Activated naive CD4-positive, alpha-beta T cell (primary cell): ENCODE measurements at places on chromosomes 13 and 19.

DNA sequence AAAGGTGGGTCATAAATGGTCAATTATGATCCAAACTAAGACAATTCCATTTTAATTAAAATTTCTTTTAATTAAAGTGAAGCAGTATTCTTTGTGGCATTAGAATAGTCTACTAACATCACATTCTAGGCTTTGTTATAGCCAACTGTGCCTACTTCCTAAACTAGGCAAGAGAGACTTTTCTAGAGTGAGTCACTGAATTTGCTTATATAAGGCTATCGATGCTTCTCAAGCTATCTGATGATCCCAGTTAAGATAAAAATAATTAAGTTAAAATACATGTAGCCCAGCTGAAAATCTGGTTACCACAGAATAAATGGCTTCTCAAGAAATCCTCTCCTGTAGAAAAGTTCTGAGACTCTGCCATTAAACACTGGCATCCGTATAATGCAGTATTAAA lies 12.5 kb downstream of the ANKRD10 start:
- no peak for DNase-seq

- DNase-seq = no peak
These were observed 16.1 kb downstream of the VSTM1 start for GRCh38 chr19:54047616-54048015.

DNA sequence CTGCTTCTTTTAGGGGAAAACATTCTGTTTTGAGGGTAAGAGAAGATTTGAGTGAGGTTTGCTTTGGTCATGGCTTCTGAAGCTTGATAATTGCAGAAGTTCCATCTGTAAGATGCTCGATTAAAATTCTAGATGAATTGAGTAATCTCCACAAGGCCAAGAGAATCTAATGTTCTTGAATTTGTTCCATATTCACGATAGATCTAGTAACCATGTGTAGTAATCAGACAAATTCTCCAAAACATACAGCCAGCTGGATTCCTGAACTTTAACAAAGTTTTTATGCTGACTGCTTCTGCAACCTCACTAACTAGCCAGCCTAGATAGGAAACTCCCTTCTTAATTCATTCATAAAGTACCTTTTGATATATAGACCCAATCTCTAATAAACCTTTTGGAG lies 92.7 kb downstream of the COL4A2 start:
- no peak for DNase-seq

DNA sequence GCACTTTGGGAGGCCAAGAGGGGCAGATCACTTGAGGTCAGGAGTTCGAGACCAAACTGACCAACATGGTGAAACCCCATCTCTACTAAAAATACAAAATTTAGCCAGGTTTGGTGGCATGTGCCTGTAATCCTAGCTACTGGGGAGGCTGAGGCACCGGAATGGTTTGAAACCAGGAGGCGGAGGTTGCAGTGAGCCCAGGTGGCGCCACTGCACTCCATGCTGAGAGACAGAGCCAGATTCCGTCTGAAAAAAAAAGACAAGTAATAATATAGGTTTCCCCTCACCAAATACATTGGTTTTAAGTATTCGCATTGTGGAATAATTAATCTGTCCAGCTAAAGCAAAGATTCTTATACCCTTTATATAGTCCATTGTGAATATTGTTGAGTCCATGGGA lies 1544.6 kb downstream of the OLFM4 start:
- no peak for DNase-seq

DNA sequence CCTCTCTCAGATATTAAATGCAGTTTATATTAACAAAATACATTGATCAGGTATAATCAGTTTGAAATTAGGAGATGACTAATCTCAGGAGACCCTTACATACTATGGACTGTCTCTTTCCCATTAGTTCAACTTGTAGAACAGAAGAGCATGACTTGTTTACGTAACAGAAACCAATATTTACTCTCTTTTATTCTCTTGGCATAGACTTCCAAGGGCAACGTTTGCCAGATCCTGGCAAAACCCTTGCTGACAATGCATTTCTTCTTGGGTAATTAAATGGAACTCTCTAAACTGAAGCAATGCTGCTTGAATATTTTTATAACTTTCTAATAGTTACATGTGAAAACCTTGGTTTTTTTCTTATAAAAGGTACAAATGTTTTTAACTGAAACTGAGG lies 68.3 kb upstream of the MYO16 start:
- DNase-seq = no peak

DNA sequence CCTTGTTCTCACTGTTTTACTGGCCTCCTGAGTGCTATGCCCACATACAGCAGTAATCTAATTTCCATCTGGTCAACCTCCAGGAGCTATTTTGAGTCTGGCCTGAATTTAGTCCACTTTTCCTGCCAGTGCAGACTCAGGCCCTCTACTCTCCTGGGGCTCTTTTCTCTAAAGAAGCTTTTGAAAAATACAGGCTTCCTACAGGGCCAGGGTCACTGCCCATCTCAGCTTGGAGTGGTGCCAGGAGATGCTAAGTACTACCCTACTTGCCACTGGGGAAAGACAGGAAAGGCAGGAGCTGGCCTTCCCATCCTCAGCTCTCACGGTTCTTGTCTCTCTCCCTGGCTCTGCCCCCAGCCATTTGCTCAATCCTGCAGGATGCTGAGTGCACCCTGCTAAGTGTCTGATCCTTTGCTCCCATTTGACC lies 101.7 kb upstream of the SERP2 start:
- DNase-seq = no peak

DNA sequence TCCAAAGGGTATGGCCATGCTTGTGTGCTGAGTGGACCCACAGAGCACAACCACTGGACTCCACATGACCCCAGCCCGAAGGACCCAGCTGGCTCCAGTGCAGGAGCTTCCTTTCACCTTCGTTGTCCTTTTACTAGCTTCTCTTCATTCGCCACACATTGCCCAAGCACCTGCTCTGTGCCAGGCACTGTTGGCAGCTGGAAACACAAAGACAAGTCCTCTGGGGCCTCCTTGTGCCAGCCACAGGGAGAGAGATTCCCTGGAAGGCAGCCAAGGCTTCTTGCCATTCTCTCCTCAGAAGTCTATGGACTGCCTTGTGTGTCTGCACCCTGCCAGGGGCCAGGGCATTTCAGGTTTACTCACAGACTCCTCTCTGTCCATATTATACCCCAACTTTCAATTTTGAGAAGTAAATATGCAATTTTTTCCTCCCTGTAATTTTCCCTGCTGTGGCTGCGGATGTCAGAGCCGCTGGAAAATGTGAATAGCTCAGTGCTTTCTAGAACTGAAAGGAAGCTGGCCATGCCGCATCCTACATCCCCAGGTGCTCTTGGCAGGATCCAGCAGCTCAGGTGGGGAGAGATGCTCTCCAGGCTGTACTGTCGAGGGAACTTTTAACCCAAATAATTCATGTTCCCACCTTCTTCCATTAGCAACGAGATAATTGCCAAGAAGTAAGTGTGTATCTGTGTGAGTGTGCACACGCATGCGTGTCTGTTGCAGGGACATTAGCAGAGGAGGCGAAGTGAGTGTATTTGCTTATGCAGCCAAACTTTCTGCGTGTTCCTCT lies 57.2 kb downstream of the CHST8 start:
- DNase-seq = no peak

DNA sequence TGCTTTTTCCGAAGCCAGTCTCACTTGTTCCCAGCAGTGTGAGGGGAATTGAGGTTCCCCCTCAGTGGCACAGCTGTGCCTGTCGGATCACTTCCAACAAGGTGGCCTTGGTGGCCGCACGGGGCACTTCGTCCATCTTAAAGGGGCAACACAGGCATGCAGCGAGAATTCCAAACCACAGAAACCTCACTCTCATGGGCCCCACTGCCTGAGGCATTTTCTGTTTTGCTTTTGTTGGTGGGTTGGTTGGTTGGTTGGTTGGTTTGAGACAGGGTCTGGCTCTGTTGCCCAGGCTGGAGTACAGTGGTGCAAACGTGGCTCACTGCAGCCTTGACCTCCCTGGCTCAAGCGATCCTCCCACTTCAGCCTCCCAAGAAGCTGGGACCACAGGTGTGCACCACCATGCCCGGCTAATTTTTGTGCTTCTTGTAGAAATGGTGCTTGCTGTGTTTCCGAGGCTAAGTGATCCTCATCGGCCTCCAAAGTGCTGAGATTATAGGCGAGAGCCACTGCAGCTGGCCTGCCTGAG lies 3.7 kb upstream of the NDUFS7 start:
- DNase-seq = no peak

DNA sequence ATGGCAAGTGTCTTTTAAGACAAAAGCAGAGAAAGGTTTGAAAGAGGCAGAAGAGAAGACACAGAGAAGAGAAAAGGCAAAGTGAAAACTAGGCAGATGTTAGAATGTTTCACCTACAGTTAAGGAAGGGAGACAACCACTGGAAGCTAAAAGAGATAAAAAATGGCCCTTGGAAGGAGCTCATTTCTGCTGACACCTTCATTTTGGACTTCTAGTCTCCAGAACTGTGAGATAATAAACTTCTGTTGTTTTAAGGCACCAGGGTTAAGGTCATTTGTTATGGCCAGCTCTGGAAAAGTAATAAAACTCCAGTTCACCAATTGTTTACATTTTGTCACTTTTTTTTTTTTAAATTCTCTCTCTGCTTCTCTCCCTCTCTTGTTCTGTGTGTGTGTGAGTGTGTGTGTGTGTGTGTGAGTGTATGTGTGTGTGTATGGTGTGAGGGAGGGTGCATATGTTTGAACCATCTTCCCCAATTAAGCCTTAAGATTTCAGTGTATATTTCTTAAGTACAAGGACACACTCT lies 374.6 kb downstream of the DACH1 start:
- no peak for DNase-seq

DNA sequence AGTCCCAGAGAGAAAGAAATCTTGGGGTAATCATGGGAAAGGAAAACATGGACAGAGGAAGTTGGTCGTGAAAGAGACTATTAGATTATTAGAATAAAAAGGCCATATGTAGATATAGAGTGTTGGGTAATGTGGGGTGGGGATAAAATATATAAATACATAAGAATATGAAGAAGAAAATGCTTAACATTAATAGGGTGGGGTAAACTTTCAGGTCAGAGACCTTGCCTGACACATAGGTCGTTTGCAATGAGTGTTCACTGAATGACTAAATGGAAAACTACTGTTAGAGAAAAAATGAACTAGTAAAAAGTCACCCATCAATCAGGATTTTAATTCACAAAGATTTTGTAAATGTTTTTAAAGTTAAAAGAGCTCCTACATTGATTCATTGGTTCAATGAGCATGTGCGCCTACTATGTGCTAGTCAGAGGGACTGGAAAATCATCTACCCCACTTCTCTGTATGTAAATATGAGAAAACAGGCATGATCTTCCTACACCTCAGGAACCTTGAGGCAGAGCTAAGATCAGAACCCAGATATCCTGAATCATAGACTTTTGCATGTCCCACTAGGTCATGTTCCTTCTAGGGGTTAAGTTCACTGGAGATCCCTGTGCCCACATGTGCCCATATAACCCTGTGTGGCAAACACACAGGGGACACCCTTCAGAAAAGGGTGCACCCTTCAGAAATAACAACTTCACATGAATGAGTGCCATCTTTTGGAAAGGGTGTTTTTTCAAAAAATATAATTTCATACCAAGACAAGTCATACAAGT lies 24.6 kb upstream of the KLF12 start:
- no peak for DNase-seq

DNA sequence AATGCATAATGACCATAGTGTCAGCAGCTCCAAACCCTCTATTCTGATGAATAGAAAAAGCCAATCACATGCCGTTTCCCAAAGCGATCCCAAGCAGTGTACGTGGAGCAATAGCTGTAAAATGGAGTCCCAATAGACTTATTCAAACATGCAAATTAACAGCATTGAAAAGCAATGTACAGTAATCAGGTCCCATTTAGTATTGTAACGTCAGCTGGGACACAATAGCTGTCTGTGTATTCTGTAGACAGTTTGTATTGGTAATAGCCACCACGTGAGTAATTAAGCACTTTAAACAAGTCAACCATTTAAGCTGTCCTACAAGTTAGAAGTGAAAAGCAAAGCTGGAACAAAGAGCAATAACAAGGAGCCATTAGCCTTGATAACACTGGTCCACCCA lies 698.2 kb downstream of the PCDH17 start:
- no peak for DNase-seq

DNA sequence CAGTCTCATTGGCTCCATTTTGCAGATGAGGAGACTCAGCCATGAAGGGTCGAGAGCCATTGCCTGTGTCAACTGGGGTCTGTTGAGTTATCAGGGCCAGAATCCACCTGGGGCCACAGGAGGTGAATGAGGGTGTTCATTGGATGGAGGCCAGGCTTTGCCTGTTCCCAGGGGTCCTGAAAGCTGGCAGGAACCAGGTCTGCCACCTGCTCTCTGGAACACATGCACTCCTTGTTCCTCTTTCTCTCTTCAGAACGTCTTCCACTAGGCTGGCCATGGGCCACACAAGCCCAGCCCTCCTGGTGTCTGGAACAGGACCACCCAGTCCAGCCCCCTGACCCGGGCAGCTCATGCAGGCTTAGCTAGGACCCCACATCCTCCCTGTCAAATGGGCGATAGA lies 21.1 kb downstream of the PPP1R37 start:
- no peak for DNase-seq

GRCh38 chr19:31350033-31350692 lies 927 bp upstream of the TSHZ3 start:
- DNase-seq = no peak

GRCh38 chr19:50147462-50148423 lies 15.3 kb downstream of the IZUMO2 start:
- no peak for DNase-seq

DNA sequence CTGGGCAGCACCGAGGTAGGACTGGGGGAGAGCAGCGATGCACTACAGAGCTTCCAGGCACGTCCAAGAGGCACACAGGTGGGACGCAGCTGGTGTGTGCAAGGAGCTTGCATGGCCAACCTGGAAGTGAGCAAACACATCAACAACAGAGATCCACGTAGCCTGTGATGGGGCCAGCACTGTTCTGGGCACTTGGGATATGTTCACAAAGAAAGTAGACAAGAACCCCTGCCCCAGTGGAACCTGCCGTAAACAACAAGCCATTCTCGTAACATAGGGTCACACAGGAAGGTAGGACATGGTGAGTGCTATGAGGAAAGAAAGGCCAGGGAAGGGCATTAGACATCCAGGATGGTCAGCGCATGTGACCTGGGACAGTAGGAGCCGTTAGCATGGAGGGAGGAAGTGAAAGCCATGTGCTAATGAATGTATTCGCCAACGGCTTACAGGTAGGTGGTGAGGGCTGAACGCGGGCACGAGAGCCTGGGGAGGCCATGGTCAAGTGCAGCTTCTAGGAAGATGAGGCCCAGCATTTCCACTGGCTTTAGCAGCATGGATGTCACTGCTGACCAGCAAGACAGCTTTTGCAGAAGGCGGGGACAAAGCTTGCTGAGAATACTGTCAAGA lies 105.5 kb downstream of the TEX26 start:
- no peak for DNase-seq

GRCh38 chr13:21668732-21669275 lies 2.1 kb upstream of the FGF9 start:
- DNase-seq = no peak

- DNase-seq = no peak
These were observed 107.3 kb upstream of the AKAP11 start for GRCh38 chr13:42164557-42165125.

- no peak for DNase-seq
These were observed 7.7 kb downstream of the DIS3 start for GRCh38 chr13:72774019-72774418.

DNA sequence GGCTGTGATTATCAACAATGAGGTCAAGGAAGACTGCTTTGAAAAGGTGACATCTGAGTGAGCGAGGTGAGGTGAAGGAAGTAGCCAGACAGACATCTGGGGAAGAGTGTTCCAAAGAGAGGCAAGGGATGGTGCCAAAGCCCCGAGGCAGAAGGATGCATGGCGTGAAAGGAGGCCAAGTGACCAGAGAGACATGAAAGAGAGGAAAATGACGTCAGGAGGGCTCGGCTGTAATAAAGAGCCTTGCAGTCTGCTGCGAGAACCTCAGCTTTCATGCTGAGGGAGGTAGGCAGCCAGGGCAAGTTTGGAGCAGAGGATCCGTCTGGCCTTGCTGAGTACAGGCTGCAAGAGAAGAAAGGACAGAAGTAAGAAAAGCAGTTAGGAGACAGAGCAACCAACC lies 50.8 kb downstream of the FOXO1 start:
- DNase-seq = no peak
